ENCODE measurements at places on chromosomes 6 and 20.

DNA sequence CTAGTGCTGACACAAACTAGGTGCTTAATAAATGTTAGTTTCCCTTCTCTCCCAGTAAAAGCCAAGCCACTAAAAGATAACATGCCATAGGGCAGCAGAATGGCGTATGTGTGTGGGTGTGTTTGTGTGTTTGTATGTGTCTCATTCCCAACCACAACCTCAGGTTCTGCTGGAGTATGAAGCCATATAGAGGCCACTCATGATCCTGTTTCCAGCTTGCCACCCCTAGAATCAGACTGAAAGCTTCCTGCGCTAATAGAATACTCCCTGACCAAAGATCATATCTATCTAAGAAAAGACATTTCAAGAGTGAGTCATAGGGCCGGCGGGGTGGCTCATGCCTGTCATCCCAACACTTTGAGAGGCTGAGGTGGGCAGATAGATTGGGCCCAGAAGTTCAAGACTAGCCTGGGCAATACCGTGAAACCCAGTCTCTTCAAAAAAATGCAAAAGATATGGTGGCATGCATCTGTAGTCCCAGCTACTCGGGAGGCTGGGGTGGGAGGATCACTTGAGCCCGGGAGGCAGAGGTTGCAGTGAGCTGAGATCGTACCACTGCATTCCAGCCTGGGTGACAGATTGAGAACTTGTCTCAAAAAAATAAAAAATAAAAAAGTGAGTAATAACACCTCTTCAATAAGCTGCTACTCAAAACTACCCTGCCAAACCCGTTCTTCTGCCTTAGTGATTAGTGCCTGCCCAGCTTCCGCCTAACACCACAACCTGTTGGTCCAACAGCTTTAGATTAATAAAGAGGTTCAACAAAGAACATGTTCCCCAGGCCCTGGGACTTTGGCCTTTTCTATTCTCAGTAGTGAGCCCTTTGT, 11.8 kb upstream of the SNRPC start:
- DNase-seq: no peak

GRCh38 chr6:107355659-107356058, 103.7 kb downstream of the PDSS2 start:
- no peak for DNase-seq

- DNase-seq: no peak
These were observed 51.8 kb downstream of the HECA start for GRCh38 chr6:139186692-139187091.

DNA sequence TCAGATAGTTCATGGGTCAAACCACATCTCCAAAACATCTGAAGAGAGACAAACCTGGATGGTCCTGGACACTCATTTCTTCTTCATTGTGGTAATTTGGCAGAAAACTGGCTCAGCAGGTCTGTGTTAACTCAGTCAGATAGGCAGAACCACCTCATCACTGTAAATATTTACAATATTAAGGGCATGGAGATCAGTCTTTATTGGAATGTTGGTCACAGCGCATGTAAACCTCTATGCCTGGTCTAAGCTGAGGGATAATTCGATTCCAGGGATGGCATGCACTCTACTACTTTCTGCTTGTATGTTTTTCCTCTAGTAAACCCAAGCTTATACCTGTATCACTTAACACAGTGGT, 4.0 kb upstream of the TBC1D7 start:
- no peak for DNase-seq

DNA sequence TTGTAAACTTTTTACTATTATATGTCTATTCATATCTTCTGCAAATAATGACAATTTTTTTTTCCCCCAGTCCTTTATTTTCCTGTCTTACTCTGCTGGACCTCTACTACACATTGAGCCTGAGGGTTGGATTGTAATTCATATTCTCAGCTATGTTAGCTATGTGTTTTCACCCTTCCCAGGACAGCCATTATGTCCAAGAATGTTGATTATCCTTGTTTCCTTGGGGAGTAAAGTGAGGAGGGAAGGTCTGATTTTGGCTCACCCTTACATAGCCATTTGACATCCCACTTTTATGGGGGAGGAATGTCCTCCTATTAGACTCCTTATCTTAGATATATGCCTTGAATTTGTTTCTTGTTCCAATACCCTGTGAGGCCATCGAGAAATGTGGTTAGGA, 17.6 kb upstream of the TBC1D32 start:
- no peak for DNase-seq

DNA sequence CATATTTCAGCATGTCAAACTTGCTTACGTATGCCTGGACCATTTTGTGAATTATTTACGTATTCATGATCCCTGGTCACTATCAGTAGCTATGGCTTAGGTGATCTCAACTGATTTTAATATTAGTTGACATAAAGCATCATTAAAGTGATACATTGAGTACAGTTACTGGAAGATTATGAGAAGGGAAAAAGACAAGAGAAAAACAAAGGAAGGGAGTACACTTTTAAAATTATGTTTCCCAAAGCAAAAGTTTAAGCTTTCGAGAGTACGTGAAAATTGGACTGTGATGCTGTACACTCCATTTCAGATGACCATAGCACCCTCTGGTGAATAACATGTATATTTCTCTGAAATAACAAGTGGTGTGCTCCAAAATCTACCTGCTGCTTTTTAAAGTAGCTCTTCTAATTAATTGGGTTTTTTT, 215.0 kb upstream of the HSF2 start:
- DNase-seq: no peak

GRCh38 chr6:26336355-26337198, 28.4 kb upstream of the BTN3A2 start:
- DNase-seq: no peak

DNA sequence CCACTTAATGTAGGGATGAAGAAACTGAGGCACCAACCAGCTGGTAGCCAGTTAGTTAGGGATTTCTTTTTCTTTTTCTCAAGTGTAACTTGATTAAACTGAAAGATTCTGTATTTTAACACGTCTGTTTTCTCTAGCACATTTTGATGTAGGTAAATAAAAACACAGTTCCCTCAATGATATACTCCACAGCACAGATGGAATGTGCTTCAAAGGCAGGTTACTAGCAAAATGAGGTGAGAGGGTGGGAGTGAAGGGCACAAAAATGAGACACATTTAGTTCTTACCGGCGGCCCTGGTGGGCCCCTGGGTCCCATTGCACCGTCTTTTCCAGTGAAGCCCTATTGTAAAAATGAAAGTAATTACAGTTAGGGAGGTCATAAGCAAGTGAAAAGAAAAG, 108.9 kb downstream of the COL12A1 start:
- DNase-seq: no peak

DNA sequence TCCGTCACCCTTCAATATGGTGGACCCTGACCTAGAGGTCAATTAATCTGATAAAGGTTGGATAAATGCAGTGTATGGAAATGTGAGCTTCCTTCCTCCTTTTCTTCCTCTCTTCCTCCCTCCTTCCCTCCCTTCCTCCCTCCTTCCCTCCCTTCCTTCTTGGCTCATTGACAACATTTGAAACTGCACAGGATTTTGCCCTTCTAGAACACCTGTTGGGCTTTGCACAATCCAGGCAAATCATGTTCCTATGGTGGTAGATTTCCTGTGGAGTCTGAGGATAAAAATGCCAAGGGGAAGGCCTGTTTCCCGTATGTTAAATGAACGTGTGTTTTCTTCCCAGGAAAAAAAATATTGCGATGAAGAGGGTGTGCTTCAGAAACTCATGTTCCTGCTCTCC, 642.8 kb downstream of the EPM2A start:
- DNase-seq: no peak

- no peak for DNase-seq
These were observed 7.4 kb downstream of the RPL10A start for GRCh38 chr6:35475573-35475972.

DNA sequence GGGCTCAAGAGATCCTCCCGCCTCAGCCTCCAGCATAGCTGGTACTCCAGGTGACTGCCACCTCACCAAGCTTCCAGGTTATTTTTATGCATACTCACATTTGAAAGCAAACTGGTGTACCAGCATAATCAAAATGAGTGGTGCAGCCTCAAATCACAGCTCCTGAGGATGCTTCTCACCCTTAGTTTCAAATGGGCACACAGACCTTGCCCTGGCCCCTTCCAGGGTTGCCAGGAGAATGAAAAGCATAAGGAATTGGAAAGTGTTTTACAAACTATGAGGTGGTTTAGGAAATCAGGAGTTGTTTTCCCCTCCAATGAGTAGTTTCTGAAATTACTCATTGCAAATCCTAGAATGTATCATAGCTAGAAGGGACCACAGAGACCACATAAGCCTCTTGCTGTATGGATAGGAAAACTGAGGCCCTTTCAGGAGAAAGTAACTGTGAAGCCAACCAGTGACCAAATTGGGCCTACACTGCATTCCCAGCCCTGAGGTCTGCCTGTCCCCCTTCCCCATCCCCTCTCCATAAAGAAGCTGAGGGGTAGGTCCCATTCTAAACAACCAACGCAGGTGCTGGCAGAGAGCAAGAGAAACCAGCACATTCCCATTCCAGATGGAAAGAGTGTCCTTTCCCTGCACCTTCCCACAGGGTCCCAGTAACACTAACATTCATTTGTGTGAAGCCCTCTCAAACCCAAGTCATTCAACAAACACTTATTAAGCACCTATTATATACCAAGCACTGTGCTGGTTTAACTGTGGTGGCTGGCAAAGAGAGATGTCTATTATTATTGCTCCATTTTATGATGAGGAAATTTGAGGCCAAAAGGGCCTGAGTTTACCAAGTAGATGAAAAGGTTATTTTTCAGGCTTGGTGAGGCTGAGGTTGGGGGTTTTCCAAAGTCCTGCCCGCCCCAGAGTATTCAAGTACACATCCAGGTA, 2.1 kb upstream of the E2F1 start:
- DNase-seq: no peak

- DNase-seq: no peak
These were observed 56.7 kb downstream of the TRIM38 start for GRCh38 chr6:26019261-26019830.

GRCh38 chr20:63739130-63740069, at the start of gene SLC2A4RG:
Gene SLC2A4RG, plus strand, starts transcription at chr20:63739776. Its CDS starts 137 bp downstream, at chr20:63739913.
- DNase-seq: peak; percentile 49

DNA sequence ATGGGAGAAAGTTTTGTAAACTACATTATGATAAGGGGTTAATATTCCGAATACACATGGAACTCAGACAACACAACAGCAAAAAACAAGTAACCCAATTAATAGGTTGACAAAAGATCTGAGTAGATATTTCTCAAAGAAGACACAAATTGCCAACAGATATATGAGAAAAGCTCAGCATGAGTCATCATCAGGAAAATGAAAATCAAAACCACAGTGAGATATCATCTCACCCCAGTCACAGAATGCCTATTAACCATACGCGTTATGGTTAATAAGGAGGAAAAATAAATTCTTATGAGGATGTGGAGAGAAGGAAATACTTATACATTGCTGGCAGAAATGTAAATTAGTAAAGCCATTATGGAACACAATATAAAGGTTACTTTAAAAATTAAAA, 695.0 kb downstream of the COL12A1 start:
- no peak for DNase-seq

- no peak for DNase-seq
These were observed 66.3 kb downstream of the MAN1A1 start for GRCh38 chr6:119283214-119283613.

- no peak for DNase-seq
These were observed 219.5 kb downstream of the CDC5L start for GRCh38 chr6:44606976-44607375.

DNA sequence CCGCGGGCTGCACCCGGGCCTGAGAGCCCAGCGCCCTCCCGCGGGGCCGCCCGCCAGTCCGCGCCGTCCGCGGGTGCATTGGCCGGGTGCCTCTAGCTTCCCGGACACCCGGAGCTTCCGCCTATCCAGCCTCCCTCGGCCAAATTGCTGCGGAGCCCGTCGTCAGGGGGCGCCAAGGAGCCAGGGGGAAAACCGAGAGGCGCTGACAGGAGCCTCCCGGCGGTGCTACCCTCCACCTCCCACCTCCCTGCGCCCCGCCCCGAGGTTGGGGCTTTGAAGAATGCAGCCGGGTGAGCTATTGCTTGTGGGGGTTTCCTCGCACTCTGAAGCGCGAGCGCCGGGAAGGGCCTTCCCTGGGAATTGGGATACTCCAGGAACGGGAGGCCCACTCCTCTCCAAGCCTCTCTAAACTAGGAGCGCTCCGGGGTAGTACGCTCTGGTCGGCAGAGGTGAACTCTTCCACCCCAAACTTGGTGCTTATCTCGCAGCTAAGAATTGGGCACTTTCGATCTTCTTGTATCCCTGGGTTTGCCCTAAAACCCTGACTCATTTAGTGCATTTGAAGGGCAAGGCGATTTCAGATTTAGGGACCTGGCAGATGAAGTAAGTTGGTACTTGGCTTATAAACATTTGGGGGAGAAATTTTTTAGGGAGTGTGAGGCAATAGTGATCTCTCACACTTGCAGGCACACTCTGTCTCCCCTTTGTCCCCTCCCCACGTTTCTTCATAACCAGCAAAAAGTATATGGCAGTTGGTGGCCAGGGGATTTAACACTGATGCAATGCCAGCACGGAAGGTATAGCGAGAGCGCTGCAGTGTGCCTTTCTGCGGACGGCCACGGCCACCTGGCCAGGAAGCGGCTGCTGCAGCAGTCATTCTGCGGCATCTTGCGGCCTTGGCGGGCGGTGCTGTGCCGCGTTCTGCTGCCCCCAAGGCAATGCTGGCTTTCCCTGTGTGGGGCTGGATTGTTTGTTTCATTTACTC, 556 bp downstream of the BEND6 start:
- DNase-seq: peak; percentile 80

DNA sequence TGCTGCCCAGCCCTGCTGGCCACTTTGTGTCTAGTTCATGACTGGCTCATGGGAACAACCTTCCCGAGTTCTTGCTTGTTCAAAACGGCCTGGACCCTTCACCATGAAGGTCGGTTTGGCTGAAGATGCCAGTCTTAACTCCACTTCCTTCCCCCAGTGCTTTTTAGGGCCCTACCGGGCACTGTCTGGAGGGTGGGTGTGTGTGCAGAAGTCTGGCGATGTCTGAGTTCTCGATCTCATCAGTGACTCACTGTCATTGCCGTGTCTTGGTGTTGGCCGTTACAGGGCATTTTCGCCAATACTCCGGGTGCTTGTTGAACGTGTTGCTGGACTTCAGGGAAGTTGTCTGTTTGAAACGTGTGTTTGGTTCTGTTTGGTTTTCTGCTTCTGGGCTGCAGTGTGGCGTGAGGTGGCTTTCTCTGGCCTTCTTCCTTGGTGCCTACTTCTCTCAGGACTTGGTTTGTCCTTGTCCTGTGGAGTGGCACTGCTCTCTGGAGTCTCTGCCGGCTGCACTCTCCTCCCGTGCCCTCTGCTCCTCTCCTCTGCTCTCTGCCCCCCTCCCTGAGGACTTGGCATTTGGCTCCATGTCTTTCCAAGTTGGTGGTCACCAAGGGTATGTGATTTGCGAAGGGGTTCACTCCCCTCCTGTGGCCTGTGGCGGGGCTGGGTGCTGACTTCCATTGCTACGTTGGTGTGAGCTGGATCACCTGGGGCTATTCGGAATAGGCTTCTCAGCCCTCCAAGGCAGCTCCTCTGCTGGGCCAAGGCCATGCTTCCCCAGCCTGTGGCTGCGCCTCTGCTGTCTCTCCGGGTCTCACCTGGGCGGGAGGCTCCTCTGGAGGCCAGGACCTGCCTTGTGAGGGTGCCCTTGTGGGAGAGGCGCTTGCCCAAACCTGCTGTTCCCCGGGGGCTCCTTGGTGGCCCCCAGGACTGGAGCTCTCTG, 38.2 kb downstream of the PYGB start:
- DNase-seq: peak; percentile 6

GRCh38 chr6:69894578-69895347, 28.4 kb downstream of the COL19A1 start:
- DNase-seq: no peak

Measured in T-helper 2 cell (primary cell).